ENCODE measurements at places on chromosomes 1 and 21. TPM values are rescaled to one million over a fixed set of nuclear protein-coding genes. Genes with fewer than 3 reads are reported as not detected.

- no peak for DNase-seq
These were observed 2.7 kb upstream of the CNN3 start for GRCh38 chr1:94929351-94930217.

DNA sequence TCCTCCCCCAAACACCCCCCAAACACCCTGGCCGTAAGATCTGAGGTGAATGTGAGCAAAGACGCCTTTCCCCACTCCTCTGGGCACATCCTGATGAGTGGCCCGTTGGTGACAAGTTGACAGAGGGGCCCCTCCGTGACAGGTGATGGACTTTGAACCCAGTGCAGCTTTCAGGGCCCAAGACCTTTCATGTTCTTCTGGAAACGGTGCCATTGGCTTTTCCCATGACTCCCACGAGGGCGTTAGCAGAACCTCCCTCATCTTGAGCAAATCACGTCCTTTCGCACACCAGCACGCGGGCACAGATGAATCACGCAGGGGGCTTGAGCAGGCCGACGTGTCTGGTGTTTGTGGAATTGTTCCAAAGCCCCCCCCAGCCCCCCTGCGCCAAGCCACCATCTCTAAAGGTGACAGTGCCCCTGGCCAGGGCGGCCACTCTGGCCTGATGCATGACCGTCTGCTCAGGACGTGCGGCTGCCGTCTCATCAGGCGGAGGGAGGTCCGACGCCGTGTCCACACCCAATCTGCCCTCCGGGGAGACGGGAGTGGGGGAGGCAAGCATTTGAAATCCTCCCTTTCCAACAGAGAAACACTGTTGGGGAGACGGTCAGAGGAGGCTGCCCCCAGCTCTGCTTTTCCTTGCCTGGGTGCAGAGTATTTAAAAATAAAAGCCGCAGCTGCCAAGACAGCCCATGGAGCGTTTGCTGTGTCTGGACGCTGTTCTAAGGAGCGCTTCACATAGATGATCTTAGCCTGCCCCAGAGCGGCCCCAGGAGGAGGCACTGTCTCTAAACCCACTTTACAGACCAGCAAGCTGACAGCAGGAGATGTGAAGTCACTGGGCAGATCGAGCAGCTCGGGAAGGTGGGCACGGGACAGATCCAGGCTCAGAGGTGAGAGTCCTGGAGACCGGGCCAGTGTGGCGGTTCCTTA is 98.3 kb upstream of the ARHGEF16 start:
- no peak for DNase-seq

GRCh38 chr1:168468042-168468809 is 75.6 kb downstream of the XCL2 start:
- no peak for DNase-seq

GRCh38 chr1:54950006-54950368 is 30.4 kb upstream of the TMEM61 start:
- DNase-seq, result no peak

TMPRSS15 gene
- not detected for total RNA-seq

TEX38 gene
- 0.18 TPM for total RNA-seq

PRAMEF25 gene
- total RNA-seq, result not detected

SOX13 gene
- 1.1 TPM for total RNA-seq

CXADR gene
- total RNA-seq, result 0.91 TPM

OXCT2 gene
- total RNA-seq, result 0.49 TPM

LCE1E gene
- not detected for total RNA-seq

SLC2A5 gene
- total RNA-seq, result not detected
